ENCODE measurements at places on chromosomes 4 and X.
A peak's percentile ranks its signal among the peaks of the same experiment; 100 is the strongest.

DNA sequence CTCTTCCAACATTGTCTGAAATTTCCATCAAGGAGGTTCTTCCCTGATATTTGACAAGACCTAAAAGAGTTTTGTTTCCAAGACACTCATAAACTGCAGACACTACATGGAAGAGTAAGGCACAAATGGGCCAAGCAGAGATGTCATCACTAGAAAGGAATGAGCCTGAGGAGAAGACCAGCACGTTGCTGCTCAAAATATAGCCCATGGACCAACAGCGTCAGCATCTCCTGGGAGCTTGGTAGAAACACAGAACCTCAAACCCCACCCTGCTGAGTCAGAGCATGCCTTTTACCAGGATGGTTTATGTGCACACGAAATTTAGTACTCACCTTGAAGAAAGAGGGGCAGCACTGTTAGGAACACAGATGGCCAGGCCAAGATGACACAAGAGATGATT, 128.7 kb upstream of the MID1 start:
- DNase-seq = no peak

DNA sequence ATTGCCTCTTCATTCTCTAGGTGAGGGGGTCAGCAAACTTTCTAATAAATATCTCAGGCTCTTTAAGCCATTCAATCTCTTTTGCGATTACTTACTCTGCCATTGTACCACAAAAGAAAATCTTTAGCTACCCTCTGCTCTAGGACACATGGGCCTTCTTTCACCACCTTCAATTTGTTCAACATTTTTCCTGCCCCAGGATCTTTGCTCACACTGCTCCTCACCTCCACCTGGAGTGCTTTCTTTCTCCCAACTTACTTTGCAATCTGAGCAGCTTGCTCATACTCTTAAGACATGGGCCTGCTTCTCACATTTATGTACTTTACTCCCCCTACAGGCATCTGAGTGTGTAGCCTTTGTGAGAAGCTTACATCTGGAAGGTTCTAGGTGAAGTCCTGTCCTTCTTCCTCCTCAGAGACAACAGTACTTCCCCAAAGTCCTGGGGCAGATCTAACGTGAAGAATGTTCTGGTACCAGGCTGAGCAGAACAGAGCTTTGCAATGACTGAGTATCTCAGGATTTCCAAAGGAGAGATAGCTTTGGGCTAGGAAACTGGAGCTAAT, 55.0 kb upstream of the PRDM5 start:
- DNase-seq = peak; percentile 2

DNA sequence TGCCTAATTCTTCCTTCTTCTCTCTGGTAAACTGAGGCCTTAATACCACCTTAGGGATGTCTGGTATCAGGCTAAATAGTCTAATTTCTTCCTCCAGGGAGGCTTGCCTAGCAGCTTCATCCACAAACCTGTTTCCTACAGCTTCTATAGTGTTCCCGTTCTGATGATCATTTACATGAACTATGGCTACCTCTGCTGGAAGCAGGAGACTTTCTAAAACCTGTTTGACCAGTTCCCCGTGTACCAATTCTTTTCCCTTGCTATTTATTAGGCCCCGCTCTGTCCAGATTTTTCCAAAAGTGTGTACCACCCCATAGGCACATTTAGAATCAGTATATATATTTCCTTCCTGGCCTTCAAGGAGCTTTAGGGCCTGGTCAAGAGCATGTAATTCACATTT, 5.8 kb upstream of the USP38 start:
- DNase-seq = no peak

DNA sequence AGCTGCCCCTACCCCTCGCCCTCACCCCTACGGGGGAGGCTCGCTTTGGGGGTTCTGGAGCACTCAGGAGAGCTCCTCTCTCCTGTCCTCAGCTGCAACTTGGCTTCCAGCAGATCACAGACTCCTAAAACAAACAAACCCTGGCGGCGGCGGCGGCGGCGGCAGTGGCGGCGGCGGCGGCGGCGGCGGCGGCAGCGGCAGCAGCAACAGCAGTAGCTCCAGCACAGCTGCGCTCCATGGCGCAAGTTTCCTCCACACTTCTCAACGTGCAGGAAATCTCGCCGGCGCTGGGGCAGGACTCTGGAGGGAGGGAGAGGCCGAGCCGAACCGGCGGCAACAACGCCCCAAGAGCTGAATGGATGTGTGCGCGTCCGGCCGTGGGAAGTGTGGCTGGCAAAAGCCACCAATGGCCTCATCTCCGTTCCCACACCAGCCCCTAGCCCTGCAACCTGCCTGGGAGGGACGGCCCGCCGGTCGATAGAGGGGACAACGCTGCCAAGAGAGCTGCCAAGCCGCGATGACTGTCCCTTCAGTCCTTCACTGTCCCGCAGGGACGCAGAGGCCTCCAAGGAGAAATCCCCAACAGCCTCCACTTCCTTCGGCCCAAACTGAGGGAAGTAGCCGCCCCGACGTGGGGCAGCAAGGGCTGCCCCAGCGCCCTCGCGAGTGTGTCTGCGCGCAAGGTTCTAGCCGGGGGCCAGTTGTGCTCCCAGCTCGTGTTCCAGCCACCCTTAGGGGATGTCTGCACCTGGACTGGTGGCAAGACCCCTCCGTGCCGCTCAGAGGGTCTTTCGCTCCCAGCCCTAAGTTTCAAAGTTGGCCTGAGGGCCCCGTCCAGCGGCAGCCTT, 775 bp downstream of the SHROOM4 start:
- DNase-seq = no peak

DNA sequence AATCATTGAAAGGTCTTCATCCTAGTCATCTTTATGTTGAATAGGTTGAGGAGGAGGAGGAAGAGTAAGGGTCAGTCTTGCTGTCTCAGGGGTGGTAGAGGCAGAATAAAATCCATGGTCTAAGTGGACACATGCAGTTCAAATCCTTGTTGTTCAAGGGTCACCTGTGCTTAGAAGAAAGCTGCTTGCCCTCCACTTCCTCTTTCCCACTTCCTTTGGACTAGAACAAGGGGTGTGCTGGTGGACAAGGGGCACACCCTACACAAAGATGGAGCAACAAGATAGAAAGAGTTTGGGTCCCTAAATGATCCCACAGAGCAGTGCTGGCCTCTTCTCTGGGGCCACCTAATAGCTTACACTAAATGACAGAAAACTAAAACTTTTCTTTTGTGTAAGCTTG, 47.9 kb downstream of the HSD17B13 start:
- DNase-seq = no peak

DNA sequence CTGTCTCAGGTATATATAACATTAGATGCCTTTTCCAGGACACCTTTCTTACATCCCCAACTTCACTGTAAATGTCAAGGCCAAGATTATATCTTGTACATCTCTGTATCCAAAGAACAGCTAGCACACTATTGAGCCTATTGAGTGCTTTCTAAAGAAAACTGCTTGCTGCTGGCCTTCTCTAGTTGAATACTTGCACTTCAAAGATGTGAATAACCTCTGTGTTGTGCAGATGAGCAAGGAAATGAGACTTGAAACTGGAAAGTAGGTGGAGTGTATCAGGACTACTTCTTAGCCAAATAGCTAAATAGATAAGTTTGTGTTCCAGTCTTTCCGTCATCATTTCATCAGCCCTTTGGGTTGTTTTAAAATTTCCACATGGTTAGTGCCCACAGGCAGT, 704.4 kb upstream of the AMOT start:
- no peak for DNase-seq

GRCh38 chr4:97152149-97152548, 991.1 kb downstream of the STPG2 start:
- no peak for DNase-seq

GRCh38 chr4:106707776-106708463, 328.2 kb downstream of the DKK2 start:
- DNase-seq = no peak

DNA sequence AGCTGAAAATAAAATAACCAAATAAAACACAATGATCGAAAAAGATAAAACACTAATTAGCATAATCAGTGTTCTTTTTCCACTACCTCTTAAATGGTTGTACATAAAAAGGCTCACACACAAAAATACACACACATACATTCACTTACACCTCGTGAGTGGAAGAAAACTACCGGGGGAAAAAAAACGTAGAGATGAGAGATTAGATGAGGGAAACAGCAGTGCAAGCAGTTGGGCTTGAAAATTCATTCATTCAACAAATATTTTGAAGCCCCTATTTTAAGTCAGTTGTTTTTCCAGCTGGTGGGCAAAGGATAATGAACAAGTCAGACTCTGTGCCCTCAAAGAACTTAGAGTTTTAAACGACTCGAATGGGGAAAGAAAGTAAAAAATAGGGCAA, 1.0 kb downstream of the TBCK start:
- no peak for DNase-seq

- no peak for DNase-seq
These were observed 2.4 kb upstream of the ARHGEF6 start for GRCh38 chrX:136783159-136783558.

All from CD4-positive, alpha-beta T cell treated with Interleukin-6 at 100 ng/mL for 8 hours (primary cell).